ENCODE measurements at places on chromosomes 11 and 22.

DNA sequence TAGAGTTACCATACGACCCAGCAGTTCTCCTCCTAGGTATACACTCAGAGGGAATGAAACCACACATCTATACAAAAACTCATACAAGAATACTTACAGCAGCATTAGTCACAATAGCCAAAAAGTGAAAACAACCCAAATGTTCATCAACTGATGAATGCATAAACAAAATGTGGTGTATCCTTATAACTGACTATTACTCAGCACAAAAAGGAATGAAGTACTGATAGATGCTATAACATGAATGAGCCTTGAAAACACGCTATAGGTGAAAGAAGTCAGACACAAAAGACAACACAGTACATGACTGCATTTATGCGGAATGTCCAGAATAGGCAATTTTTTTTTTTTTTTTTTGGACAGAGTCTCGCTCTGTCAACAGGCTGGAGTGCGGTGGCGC lies 23.1 kb downstream of the NCAPD3 start:
- no peak for DNase-seq

DNA sequence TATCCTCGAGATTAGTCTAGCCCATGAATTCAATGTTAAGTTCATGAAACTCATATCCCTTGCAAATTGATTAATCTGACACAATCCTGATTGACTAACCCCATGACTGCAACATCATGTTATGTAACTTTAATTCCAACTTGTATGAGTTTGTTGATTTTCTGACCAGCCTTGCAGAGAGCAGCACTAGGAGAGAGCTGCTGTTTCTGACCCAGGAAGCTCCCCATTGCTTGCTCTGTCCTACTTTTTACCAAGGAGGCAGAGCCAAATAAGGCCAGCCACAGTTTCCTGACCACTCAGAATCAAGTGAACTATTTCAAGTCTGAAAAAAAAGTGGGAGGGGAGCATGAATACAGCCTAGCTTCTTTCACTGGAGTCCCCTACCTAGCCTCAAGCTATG lies 13.2 kb downstream of the MPZL3 start:
- DNase-seq, result no peak

DNA sequence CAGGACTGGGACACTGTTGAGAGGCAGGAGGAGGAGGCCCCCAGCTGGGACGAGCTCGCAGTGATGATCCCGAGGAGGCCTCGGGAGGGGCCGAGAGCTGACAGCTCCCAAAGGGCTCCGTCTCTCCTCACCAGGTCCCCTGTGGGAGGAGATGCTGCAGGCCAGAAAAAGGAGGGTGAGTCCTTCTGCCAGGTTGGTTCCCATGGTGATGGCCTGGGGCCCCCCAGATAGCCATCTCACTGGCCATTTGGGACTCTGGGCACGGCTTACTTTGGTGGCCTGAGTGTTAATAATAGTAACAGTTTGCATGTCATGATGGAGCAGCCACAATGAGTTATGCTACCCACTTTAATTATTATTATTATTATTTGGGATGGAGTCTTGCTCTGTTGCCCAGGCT lies 18.9 kb downstream of the TRIOBP start:
- no peak for DNase-seq

GRCh38 chr11:116661056-116661455 lies 111.7 kb downstream of the BUD13 start:
- DNase-seq, result no peak

DNA sequence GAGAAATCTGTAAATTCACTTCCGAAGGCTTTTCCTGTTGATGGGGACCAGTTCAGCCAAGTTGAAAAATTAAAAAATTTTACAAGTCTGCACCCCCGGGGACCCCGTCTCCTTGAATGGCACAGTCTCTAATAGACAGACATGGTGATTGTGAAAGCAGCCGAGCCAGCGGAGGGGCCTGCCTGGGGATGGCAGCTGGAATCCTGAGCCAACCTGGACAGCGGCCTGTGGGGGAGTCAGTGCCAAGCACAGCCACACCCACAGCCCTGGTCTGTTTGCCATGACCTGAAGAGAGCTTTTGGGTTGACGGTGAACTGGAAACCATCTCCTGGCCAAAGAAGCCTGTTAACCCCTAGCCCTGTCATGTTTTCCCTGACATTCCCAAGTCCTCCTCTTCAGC lies 64.7 kb downstream of the PARVG start:
- DNase-seq, result no peak

DNA sequence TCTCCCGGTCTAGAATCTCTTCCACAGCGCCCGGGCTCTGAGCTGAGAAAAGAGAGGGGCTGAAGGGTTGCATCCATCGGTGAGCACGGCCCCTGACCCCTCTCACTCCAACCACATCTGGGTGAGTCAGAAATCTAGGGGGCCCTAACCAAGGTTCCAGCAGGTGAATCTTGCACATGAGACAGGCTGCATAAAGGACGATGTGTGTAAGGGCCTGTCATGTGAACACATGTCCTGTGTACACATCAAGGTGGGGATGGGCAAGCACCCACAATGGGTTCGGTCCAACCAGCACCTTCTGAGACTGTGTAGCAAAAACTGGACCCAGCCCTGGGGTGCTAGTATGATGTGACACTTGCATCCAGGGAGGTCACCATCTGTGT lies 1.2 kb downstream of the BET1L start:
- no peak for DNase-seq

DNA sequence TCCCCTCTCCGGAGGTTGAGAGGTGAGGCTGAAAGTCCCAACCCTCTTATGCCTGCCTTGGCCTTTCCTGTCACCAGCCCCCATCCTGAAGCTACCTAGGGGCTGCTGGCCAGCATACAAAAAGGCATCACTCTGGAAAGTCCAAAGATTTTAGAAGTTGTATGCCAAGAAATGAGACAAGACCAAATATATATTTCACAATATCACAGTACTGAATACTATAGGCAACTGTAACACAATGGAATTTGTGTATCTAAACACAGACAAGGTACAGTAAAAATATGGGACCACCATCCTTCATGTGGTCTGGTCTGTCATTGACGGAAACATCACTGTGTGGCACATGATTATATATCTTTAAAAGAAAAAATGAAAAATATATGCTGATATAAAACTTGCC lies 4.2 kb downstream of the KLHL22 start:
- no peak for DNase-seq

- no peak for DNase-seq
Observed at GRCh38 chr11:90171359-90171758, 36.9 kb downstream of the NAALAD2 start.

DNA sequence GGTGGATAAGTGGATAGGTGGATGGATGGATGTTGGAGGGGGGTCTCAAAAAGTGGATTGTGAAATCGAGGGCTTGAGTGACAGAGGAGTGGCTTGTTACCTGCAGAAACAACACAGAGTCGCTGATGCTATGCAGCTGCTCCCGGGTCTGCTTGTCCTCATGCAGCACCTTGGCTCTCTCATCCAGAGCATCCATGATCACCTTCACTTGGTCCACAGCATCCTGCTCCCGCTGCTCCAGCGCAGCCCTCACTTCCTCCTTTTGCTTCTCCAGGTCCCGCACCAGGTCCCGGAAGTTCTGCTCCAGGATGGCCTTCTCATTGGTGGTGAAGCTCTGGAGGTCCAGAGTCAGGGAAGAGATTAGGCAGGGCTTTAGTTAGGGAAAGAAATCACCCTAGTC lies 10.7 kb downstream of the TRIM29 start:
- no peak for DNase-seq

DNA sequence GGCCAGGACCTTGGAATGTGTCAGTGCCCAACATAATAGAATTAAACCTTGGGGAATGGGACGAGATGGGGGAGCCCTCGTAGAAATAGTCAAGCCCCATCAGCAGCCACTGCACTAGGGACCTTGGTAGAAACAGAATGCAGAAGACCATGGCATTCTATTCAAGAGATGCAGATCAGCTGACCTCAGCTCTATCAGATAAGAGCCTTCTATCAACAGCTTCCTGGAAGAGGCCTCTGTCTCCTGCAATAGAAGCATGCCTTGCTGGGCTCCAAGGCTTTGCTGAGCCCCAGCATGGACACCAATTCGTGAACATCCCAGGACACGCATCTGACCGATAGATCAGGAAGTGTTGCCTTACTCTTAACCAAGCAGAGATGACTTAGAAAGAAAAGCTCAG lies 27.5 kb upstream of the FLI1 start:
- DNase-seq, result no peak

DNA sequence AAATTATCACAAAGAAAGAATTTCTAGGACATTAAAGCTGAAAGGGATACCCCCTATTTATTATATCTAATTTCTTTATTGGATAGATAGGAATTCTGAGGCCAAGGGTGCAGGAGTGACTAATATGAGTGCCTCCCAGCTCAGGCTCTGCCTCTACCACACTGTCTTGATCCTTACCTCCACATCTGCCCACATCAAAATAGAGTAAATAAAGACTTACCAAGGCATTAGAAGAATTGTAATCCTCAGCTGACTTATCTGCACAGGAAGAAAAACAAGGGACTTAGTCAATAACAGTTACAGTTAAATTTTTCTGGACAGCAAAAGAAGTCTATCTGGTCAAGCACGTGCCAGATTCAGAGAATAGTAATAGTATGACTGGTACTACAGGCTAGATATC lies 72.6 kb upstream of the GDPD4 start:
- no peak for DNase-seq

DNA sequence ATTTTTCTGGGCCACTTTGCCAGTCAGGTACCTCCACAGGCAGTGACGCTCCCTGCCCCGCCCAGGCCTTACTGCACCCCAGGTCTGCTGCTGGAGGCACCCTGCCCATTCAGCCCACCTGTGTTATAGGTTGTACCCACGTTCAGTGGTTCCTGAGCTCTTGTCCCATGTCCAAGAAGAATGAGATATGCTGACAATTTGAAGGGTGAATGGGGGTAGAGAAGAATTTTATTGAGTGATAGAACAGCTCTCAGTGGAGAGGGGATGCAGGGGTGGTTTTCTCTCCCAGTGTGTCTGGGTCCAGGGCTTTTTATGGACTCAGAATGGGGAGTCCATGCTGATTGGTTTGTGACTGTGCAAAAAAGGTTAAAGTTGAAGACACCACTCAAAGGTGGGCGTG lies 149.7 kb downstream of the LDLRAD3 start:
- DNase-seq, result no peak

Measured in activated T-cell treated with anti-CD3 and anti-CD28 coated beads, Interleukin-2, amount 50 U/mL, for 1 hour (primary cell).